ENCODE measurements at places on chromosomes 12 and 14.

DNA sequence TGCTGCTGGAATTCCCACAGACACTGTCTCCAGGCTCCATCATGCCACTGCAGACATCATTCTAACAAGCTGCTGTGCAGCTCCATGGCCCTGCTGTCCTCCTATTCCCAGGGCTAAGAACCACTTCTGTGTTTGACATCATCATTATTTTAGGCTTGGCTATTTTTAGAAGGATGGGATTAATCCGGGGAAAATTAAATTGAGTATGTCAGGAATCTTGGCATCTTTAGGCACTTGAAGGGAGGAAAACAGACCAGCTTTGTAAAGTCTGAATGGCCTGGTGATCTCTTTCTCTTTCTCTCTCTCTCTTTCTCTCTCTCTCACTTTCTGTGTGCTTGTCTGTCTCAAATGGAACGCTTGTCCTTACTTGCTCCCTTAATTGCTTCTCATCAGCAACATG, 568.3 kb upstream of the FLRT2 start:
- DNase-seq, result no peak

DNA sequence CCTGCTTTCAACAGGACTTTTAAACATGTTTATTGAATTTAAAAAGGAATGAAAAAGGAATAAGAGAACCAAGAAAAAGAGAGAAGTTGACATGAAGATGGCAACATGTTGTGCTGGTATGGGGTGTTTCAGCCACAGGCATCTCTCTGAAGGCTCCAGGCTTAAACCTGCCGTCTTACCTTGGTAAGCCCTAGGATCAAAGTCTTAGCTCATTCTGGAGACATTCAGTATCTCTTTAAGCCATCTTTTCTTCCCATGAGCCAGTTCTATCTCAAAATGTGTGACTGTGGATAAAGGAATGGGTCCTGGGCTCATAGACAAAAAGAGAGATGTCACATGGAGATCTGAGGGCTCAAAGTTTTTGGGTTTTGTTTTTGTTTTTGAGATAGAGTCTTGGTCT, 1.6 kb upstream of the TFCP2 start:
- DNase-seq, result no peak

DNA sequence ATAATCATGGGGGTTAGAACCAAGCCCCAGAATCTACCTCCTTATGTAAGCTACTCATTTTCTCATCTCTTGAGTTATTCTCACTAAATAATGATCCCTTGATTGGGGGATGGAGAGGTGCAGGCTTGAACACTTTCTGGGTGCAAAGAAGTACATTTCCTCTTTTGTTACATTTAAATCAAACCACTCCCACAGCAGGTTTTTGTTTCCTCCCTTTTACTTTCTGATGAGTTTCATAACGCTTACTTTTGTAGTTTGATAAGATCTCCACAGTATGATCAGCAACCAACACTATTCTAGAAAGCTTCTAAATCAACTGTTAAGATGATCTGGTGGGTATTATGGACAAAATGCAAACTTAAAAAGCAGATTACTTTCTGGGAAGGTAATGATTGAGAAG, 20.5 kb downstream of the VCPKMT start:
- DNase-seq, result no peak

DNA sequence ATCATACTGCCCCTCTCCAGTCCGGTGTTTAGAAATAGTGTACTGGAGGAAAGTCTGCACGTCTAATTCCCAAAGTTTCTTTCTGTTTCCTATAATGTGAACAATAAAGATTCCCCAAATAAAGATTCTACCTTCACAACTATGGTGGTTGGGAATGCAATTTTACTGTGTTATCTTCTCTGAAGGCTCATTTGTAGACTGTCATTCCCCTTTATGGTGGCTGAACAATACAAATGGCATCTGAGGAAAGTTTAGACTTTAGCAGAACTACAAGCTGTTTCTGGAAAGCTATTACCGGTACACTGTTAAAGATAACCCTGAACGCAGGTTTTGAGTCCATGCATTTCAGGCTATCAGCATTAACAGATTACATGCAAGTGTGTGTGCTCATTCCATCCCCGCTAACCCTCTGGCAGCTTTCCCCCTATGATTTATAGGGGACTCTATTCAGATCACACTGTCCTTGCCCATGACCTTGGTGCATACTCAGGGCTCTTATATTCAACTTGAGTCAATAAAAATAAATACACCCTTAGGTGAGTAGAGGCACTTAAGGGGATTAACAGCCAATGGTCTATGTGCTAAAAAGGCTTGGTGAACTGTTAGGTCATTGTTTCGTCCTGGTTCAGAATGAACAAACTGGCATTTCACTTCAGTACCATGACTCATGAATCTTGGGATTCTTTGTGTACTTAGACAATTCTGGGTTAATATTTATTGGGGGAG, 60.7 kb upstream of the PYGL start:
- no peak for DNase-seq

DNA sequence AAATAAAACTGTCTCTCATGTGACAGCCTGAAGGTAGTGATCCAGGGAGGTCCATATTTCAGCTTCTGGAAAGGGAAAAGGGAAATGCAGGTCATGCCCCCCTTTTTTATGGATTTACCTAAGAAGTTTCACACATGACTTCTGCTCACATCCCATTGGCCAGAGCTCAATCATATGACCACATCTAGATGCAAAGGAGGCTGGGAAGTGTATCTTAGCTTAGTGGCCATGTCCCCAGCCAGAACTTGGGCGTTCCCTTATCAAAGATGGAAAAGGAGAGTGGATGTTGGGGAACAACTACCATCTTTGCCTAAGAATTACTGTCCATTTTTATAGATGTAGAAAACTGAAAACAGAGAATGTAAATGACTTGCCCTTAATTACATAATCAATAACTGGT, 26.5 kb upstream of the CRADD start:
- no peak for DNase-seq

DNA sequence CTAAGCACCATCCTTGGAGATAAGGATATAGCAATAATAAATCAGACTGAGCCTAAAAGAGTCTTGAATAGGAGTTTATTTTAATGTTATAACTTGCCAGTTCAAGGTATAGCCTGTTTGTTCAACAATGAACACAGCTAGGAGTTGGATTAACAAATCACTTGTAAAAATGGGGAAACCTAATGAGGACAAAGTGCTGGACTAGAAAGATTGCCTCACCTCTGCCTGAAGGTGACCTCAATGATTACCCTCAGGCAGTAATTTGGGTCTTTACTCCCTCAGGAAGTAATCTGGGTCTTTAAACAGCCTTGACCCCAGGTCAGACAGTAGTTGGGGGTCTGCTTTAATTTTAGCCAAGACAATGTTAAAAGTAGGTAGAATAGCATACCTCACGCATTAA, 35.5 kb upstream of the CDKL1 start:
- no peak for DNase-seq

DNA sequence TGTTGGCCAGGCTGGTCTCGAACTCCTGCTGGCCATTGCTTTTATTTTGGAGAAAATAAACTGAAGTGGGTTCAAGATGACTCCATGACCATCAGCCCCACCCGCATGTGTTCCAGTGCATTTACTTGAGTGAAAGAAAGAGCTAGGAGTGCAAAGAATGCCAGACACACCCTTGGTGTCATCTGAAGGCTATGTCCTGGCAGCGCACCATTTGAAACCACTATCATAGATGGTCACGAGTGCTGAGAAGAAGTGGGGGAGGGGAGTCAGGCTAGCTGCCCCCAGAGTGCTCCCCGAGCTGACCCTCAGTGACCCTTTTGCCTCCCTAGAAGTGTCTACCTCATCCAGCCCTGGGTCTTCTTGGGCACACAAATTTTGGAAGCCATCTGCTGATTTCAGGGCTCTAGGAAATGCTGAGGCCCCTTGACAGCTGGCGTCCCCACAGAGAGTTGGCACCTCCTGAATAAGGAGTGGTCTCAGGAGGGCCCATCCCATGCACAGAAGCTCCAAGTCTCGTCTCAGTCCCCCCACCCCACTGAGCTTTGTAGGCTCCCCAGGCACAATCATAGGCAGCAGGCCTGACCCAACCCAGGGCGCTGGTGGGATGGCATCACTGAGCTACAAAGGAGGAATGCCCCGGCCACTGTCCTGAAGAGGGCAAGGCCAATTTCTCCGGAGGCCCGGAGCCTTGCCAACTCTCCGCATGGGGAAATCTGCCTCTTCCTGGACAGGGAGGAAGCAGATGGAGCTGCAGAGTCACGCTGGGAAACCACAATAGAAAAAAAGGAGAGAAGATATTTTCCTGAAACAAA, 28.0 kb downstream of the PXN start:
- DNase-seq, result no peak

DNA sequence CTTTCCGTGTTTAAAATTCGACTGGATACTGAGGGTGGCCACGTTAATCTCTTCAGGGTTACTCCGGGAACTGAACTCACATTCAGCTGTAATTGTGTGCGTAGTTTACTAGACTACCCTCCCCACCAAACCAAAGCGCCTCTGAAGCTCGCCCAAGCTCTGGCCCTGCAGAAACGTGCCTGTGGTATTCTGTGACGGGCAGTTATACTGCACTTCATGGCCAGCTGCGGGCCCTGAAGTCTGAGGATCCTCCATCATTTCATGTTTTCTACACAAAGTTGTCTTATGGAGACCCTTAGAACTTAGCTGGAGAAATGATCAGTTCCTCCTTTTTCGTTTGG, 688 bp downstream of the ZNF26 start:
- DNase-seq, result no peak

GRCh38 chr12:124397399-124397679, 102.4 kb downstream of the RFLNA start:
- DNase-seq, result no peak

DNA sequence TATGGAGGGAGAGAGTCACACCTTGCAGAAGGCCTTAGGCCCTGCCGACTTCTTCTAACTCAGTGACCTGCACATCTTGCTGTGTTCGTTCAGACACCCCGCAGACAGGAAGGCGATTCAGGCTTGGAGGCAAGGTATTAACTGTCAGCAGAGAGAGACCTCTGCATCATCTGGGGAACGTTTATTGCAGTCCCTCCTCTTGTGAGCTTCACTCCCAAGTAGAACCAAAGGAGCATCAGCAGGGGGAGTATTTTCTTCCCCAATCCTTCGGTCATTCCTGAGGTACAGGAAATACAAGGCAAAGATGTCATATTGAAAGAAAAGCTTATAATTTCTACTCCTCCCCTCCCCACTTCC, 217.9 kb downstream of the CRADD start:
- no peak for DNase-seq

DNA sequence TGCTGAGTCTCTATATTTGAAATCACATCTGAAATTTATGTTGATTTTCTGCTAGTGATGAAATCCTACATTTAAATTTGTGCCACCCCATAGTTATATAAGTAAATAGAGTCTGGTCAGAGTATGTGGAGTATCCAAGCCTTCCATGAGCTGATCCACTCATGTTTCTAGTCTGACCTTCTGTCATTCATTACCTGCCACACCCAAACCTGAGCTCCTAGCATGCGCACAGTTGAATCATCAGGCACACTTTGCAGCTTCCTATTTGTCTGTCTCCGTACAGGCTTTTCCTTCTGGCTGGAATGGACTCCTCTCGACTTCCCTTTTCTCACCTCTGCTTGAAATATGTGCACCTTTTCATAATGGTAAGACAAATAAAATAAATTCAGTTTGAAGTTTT, 45.3 kb upstream of the LRIG3 start:
- no peak for DNase-seq

DNA sequence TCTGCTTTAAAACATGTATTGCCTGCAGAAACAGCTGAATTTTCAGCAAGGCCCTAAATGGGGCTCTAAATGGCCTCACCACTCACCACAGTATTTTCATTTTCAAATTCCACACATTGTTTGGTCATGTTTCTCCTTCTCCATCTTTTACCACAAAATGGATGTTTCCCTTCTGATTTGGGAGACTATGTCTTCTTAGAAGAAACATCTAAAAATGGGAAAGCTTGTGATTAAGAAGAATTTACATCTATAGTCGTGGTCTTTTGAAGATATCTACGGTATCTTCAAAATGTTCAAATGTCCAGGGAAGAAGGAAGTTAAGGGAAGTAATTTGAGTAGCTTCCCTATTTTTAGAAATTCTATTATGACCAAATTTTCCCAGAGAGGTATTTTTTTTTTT, 20.7 kb upstream of the TUBA1C start:
- no peak for DNase-seq

DNA sequence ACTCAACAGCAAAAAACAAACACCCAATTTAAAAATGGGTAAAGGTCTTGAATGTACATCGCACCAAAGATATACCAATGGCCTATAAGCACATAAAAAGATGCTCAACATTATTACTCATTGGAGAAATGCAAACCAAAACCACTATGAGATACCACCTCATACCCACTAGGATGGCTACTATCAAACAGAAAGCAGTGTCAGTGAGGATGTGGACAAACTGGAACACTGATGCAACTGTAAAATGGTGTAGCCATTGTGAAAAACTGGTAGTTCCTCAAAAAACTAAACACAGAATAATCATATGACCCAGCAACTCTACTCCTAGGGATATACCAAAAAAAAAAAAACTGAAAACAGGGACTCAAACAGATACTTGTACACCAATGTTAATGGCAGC, 49.3 kb downstream of the CDK17 start:
- DNase-seq, result no peak

DNA sequence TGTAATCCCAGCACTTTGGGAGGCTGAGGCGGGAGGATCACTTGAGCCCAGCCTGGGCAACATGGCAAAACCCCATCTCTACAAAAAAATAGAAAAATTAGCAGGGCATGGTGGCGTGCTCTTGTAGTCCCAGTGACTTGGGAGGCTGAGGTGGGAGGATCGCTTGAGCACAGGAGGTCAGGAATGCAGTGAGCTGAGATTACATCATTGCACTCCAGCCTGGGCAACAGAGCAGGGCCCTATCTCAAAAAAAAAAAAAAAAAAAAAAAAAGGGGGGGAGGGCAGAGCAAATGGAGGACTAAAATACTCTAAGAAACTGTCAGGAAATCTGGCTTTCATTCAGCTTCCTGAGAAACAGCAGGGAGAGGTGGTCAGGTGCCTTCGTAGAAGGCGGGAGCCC, 31.7 kb upstream of the TSPAN9 start:
- DNase-seq, result no peak

- DNase-seq, result peak; percentile 46
Observed at GRCh38 chr12:6635375-6635855, 344 bp downstream of the LPAR5 start.

- peak; percentile 32 for DNase-seq
Observed at GRCh38 chr14:58298477-58299400, at the start of gene ARID4A. Gene ARID4A, plus strand, starts transcription at chr14:58298555. Its CDS starts 1,300 bp downstream, at chr14:58299855.

- DNase-seq, result no peak
Observed at GRCh38 chr14:59208224-59208814, 19.9 kb downstream of the DAAM1 start.

- DNase-seq, result no peak
Observed at GRCh38 chr14:70278281-70278680, 81.2 kb downstream of the COX16 start.

- DNase-seq, result no peak
Observed at GRCh38 chr14:53881161-53881871, 75.3 kb downstream of the BMP4 start.

GRCh38 chr12:1929985-1930802, 11.7 kb upstream of the CACNA2D4 start:
- DNase-seq, result no peak

DNA sequence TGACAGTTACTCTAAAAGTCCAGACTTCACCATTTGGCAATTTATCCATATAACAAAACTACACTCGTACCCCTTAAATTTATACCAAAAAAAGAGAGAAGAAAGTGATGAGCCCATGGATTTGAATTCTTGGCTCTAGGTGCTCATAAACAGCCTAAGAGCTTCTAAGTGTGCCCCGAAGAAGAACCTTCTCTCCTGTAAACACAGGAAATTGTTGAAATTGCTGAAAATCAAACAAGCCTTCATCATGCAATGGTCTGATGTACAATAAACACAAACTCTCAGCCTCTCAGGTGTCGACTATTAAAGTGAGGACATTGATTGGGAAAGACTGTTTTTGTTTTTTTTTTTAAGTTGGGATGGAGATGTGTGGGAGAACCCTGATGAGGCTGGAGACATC, 21.8 kb downstream of the PDE6H start:
- DNase-seq, result no peak

- DNase-seq, result peak; percentile 37
Observed at GRCh38 chr12:120668868-120669840, 17.8 kb upstream of the MLEC start.
